ENCODE measurements at places on chromosomes 1 and 21.

DNA sequence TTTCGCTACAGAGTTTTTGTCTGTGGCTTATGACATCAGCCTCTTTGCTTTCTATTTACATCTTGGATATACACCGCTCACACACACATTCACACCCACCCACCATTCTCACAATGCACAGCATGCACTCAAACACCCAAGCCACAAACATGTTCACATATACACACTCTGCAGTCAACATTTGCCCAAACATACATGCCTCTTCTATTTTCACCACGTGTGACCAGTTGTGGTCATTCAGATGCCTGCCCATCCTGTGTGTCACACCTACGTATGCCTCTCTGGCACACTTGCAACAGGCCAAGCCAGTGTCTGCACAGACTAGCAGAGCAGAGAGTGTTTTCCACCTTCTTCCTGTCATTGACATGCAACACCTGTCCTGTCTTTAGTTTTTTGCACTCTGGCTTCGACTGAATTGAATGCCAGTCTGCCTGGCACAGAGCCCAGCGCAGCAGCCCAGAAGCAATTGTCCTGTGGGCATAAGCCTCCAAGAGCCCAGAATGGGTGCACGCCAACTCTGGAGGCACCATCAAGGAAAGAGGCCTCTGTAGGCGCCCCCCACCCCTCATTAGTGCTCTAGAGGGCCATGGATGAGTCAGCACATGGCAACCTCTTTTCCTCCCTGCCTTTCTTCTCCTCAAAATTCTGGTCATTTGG, 37.7 kb upstream of the LRRN2 start:
- no peak for DNase-seq

GRCh38 chr1:115757856-115758255, 10.7 kb downstream of the CASQ2 start:
- DNase-seq, result no peak

DNA sequence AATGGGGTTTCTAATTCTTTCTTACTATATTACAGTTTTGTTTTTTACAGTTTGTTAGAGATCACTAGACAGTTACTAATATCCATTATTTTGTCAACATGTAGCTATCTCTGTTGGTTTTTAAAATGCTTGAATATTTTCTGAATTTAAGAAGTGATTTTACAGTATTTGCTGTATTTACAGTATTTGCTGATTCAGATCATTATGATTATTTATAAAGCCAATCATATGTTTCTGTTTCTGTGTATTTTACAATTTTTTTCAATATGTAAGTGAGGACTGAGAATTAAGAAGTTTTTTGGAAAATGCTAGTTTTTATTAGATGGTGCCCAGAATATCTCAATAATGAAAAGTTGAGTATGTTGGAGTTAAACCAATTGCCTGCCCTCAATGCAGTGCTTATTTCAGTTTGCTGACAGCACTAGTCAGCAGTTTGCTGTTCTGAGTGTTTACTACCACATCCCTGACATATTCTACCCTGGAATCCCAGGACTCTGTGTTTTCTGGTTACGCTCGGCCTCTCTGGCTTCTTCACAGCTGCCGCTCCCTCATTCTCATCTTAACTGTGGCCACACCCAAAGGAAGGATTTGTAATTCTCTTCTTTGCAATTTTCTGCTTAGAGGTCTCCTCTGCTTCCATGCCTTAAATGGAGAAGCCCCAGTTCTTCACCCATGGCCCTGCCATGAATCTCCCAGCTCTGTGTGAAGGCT, 68.0 kb upstream of the BACH1 start:
- DNase-seq, result no peak

- no peak for DNase-seq
Measured at GRCh38 chr1:213176341-213176740, 125.3 kb downstream of the RPS6KC1 start.

GRCh38 chr1:192807211-192808162, 1.4 kb upstream of the RGS2 start:
- DNase-seq, result no peak

- no peak for DNase-seq
Measured at GRCh38 chr1:24795236-24795635, 50.0 kb downstream of the CLIC4 start.

DNA sequence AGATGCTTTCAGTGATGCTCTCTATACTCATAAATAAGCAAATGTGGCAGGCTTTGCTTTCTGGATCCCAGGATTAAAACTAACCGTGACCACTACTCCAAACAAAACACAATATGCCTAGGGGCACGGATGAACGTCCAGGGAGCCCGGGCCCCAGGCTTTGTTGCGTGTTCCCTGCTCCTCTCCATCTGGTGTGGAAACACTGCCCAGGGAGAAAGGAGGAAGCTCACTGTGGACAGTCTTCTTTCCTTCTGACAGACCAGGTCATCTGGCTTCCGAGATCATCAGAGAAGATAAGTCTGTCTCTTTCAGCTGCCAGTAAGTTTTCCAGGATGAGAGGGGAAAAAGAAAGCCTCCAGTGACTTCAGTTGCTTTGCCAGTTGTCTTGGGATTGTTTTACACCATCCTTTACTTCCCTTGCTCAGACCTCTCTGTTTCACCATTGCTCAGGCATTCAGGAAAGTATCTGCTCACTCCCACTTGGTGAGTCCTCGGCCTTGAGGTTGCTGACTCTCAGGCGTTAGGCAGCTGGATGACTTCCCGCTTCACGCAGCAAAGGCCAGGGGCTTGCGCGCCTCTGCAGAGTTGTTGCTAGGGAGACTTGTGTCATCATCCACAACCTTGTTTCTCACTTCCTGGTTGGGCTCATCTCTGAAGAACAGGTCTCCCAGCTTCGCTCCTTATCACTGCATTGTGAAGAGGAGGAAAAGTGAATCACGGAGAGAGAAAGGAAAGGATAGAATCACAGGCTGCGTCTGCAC, 20.6 kb upstream of the PGD start:
- no peak for DNase-seq

GRCh38 chr1:225980005-225980836, 18.9 kb downstream of the SDE2 start:
- no peak for DNase-seq

DNA sequence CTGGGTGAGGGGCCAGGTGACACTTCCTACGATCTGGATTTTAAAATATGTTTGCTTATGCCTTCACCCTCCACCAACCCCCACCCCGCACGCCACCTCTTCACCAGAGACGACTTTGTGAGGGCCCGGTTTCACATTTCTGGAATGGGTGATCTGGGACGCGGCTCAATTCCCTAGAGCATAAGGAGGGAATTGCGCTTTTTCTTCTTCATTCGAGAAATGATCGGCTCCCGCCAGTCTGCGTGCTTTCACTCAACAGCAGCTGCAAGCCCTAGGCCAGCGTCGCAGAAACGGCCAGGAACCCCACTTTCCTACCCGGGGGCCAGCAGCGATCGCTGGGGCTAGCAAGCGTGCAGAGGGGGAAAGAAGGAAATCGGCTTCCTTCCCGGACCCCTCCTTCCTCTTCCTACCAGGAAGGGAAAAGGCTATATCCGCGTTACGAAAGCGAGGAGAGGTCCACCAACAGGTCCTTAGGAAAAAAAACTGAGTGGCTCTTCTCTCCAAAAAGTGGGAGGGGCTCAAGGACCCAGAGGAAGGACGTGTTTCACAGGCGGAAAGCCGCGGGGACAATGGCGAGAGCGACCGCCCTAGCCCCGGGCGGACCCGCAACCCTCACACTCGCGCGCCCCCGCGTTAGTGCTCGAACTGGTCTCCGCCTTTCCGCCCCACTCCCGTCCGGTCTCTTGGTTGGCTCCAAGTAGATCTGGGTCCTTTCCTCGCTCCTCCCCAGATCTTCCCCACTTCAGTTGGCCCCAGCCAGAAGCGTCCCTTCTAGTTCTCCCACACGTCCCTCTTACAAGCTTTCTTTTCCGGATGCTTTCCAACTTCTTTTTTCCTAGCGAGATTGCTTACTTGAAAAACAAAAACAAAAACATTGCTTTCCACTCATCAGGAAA, 1.1 kb upstream of the ADAMTS1 start:
- peak; percentile 93 for DNase-seq

DNA sequence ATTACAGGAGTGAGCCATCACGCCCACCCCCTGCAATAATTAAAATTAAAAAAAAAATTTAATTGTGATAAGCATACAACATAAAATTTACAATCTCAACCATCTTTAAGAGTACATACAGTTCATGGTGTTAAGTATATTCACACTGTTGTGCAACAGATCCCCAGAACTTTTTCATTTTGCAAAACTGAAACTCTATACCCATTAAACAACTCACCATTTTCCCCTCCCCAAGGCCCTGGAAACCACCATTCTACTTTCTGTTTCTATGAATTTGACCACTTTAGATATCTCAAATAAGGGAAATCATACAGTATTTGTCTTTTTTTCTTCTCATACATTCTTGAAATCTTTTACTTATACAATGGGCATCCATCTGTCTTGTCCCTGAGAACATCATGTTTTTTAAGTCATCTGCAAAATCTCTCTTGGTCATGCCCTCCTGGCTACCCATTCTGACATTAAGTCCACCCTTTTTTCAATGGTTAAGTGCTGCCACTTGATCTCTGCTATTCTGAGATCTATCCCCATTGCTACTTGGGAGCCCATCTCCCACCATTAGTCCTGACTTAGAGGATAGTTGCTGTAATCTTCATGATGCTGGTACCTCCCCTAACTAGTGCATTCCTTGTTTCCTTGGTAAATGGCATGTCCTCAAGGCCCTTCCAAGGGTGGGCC, 39.4 kb upstream of the ZFYVE9 start:
- no peak for DNase-seq

- no peak for DNase-seq
Measured at GRCh38 chr1:171515299-171515698, 30.0 kb downstream of the PRRC2C start.

DNA sequence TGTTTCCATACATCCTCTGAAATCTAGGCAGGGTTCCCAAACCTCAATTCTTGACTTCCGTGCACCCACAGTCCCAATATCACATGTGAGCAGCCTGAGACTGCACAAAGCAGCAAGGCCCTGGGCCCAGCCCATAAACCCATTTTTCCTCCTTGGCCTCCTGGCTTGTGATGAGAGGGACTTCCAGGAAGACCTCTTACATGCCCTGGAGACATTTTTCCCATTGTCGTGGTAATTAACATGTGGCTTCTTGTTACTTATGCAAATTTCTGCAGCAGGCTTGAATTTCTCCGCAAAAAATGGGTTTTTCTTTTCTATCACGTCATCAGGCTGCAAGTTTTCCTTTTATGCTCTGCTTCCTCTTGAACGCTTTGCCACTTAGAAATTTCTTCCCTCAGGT, 3.3 kb upstream of the PIGK start:
- no peak for DNase-seq

GRCh38 chr1:170063109-170063826, 11.2 kb downstream of the KIFAP3 start:
- DNase-seq, result no peak

DNA sequence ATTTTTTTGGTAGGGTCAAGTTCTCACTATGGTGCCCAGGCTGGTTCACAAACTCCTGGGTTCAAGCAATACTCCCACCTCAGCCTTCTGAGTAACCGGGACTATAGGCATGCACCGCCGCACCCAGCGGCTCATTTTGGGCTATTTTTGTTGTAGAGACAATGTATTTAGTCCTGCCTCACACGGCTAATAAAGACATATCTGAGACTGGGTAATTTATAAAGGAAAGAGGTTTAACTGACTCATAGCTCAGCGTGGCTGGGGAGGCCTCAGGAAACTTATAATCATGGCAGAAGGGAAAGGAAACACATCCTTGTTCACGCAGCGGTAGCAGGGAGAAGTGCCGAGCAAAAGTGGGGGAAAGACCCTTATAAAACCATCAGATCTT, 4.2 kb downstream of the CELA2A start:
- DNase-seq, result no peak

DNA sequence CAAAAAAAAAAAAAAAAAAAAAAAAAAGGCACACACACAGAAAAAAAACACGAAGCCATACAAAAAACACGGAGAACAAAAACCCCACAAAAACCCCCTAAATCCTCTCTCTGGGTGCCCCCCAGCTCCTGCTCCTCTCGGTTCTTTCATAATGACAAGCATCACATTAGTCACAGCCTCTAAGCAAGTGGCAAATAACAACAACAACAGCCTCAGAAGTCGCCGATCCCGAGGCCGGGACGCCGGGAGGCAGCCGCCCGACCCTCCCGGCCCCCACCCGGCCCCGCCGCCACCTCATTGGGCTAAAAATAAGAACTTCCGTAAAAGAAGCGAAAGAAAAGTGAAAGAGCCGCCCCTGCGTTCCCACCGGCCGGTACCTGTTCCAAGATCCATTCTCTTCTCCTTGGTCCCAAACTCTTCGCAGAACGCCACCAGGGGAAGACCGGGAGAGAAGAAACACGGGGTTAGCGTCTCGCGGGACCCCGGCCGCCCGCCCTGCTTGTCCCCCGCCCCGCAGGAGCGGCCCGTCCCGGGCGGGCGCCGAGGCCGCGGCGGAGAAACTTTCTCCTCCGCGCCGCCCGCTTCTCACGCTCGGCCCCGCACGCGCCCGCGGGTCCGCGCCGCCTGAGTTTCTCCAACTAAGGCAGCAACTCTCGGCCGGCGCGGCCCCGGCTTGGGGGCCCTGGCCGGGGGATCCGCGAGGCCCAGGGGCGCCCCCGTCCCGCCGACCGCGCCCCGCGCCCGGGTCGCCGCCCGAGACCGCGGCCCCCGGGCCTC, 102.8 kb downstream of the CASZ1 start:
- no peak for DNase-seq

GRCh38 chr1:19219451-19219850, 9.4 kb upstream of the UBR4 start:
- DNase-seq, result no peak

GRCh38 chr1:59765011-59765730, 49.6 kb upstream of the HOOK1 start:
- DNase-seq, result no peak

- DNase-seq, result no peak
Measured at GRCh38 chr1:217274927-217275654, 355.8 kb downstream of the GPATCH2 start.

GRCh38 chr1:63912643-63913042, 138.8 kb downstream of the ROR1 start:
- DNase-seq, result no peak

DNA sequence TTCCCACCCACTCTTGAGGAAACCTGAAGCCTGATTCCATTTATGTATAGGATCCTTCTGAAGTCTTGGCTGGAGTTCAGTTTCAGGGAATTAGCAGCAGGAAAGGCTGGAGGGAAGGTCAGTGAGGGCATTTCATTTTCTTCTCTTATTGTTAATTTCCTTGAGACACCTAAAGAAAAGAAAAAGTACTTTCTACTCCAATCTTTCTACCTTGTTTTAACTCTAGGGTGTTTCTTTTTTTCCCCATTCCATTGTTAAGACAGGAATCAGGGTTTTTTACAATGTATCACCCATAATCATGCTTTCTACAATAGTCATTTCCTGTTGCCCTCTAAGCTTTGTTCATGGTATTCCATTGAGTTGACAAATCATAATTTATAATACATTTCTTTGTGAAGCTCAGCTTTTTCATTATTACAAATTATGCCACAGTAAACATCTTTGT, 27.4 kb downstream of the SNRPE start:
- no peak for DNase-seq
